ENCODE measurements at places on chromosomes 5 and 9.

DNA sequence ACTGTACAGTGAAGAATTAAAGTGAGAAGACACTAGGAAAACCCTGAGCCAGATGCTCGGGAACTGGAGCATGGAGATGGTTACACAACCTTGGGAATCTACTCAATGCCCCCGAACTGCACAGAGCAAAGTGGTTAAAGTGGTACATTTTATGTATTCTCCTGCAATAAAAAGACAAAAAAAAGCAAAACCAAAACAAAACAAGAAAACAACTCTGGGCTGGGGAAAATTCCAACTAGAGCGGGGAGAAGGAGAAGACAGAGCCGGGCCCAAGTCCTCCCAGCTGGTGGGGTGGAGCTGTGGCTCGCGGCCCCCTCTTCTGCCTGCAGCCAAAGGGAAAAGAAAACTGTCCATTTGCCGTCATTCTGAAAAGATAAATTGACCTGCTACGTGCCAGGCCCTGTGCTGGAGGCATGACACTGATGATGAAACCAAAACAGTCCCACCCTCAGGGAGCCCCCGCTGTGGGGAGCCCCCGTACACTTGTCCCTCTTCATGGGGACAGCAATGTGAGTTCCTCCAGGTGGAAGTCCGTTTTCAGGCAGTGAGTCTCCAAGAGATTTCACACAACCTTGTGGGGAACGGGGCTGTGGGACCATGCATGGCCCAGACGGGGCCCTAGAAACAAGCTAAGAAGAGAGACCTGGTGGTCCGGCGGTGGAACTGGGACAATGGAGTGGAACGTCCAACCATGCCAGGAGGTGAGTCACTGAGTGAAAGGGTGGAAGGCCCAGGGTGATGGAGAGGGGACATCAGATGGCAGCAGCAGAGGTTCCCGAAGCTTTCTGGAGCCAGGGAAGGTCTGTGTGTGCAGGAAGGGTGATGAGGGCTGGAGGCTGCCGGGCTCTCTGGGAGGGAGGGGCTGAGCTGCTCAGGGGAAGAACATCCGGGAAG, 114.8 kb upstream of the COL5A1 start:
- no peak for DNase-seq

DNA sequence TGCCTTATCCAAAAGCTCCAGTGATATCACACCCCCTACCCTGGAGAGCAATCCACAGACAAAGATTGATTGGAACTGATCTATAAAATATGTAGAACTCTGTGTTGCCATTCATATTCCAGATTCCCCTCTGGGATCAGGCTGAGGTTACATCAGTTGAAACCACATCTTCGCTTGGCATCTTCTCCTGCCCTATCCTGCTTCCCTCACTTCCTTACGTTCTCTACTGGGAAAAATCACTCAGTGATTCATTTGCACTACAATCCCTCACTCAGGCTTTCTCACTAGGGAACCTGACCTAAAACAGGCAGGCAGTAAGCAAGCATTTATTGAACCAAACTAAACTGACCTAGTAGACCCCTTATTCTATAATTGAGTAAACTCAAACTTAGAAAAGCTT, 111.7 kb downstream of the ESM1 start:
- no peak for DNase-seq

- no peak for DNase-seq
These were observed 4.8 kb upstream of the PCSK5 start for GRCh38 chr9:75885652-75886051.

DNA sequence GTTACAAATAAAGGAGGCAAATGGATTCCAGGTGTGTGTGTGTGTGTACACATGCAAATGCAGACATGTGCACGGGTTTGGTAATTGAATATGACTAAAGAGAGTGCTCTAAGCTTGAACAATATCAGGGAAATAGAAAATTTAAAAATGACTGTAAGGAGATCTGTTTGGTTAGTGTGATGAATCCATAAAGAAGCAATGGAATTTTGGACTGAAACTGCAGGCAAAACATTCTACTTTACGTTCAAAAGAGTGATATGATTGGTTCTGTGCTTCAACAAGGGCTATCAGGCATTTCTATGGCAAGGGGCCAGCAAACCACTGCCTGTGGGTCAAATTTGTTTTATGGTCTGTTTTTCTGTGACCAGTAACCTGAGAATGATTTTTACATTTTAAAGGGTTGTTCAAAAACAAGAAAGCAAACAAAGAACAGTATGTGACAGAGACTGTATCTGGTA, 332.8 kb upstream of the KLF9 start:
- DNase-seq: no peak

- no peak for DNase-seq
These were observed 228.4 kb downstream of the ATPSCKMT start for GRCh38 chr5:10021248-10021647.
